ENCODE measurements at places on chromosomes 12 and 14.
A peak's percentile ranks its signal among the peaks of the same experiment; 100 is the strongest.

GRCh38 chr12:32587581-32588495 lies 91.3 kb upstream of the DNM1L start:
- no peak for DNase-seq

GRCh38 chr14:31611778-31612433 lies 50.7 kb downstream of the NUBPL start:
- no peak for DNase-seq

DNA sequence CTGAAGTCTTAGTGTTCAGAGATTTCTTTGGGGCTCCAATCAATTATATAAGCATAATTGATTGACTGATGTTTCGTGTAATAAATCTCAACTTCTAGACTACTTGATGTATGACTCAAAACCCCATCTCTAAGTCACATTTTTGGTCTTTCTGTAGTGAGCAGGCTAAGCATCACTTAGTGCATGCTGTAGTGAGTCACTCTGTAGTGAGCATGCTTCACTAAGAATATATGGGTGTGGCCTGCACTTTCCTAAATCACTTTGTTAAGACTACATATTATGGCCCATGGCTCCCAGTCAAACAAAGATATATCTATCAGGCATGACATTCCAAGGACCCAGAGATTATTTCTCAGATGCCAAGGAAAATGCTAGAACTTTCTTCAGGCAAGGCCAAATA lies 909.4 kb upstream of the LRFN5 start:
- DNase-seq: no peak

GRCh38 chr14:72894623-72895378 lies 900 bp upstream of the DPF3 start:
- DNase-seq: no peak

GRCh38 chr14:64196814-64197411 lies 97.3 kb downstream of the ESR2 start:
- DNase-seq: no peak

GRCh38 chr14:100678469-100678828 lies 48.2 kb upstream of the DLK1 start:
- DNase-seq: no peak

- no peak for DNase-seq
Observed at GRCh38 chr12:24584032-24584675, 364.7 kb downstream of the BCAT1 start.

GRCh38 chr12:52791271-52792184 lies 4.4 kb downstream of the KRT3 start:
- no peak for DNase-seq

DNA sequence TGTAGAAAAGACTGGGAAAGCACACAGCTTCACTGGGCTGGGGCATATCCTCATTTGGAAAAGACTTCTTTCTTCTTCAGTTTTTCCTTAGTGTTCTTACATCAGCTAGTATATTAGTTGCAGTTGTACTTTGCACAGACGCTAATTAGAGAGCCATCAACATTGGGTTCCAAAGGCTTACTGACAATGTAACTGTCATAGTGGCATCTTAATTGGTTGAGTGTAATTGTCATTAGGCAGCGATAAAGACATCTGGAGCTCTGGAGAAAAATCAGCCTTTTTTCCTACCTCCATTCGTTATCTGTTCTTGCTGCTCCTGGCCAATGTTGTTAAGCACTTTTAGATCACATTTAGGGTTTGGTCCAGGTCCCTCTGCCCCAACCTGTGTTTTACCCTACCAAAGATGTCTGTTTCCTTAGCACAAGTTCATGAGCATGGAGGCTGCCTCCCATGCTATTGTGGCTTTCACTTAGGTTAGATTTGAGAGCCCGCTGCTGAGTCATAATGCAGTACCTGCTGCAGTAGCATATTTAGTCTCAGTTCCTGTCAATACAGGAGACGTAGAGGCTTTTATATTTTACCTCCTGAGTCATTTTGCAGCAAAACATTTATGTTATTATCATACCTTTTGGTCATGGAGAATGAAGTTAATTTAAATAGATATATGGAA lies 49.2 kb downstream of the FBXW8 start:
- DNase-seq: peak; percentile 53

- no peak for DNase-seq
Observed at GRCh38 chr12:111991535-111991934, 21.4 kb downstream of the TMEM116 start.

DNA sequence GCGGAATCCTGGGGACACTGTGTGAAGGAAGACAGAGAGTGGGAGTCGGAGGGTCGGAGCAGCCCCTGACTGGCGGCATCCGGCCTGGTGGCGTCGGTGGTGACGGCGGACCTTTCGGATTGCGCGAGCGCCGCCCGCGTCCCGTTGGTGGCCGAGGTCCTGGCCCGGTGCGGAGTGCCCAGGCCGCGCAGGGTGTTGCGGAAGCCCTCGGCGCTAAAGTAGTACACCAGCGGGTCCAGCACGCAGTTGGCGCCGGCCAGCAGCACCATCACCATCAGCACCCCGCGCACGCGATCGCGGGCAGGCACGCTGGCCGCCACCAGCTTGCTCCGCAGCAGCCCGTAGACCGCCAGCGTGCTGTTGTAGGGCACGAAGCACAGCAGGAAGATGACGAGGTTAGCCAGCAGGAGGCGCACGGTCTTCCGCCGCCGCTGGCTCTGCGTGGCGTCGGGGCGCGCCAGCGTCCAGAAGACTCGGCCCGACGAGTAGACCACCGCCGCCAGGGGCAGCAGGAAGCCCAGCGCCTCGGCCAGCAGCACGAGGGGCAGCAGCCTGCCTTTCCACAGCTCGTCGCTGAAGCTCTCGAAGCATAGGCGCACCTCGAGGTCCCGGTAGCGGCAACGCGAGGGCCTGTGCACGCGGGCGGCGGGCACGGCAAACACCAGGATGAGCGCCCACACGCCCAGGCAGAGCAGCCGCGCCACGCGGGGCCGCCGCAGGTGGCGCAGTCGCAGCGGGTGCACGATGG lies 13.1 kb upstream of the CHD4 start:
- DNase-seq: peak; percentile 54

DNA sequence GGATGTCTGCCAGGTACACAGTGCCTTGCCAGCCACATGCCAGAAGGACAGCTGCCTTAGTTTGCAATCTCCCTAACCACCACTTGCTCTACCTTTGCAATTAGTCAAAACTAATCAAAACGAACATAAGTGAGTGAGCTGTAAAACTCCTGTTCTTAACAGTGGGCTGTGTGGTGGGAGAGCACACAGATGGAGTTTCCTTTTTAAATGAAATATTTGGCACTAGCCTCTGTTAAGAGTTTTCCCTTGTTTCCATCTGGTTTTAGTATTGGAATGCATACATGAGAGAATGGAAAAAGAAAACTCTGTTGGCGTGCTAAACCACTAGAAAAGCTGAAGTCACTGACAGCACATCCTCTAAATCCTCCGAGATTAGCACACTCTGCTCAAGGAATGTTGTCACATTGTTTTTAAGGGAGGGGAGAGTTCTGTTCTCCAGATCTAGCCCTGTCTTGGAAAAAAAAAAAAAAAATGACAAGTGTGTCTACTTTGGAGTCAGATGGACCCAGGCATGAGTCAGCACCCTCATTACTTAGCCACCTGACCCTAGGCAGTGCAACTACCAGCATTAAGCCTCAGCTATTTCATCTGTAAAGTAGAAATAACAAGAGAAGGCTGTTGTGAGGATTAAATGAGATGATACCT lies 83.9 kb downstream of the STXBP6 start:
- DNase-seq: no peak

DNA sequence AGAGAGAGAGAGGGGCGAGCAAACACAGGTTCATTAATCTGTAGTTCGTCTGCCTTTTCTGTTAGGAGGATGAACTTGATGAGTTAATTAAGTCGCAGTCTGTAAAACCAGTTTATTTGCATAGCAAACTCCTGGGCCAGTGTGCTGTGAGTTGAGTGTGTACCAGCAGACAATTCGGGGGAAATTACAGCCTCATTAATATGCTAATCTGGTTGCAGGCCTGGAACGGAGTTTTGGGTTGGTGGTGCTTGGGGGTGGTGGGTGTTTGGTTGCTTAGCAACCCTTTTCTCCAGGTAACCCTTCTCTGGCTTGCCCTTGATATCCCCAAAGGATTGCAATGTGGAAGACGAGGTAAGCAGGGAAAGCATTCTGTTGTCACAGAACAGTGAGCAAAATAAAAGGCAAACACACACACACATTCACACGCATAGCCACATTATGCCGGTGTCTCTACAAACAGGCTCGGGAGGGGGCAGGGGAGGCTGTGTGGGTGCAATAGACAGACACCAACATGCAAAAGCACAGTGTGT lies 29.2 kb upstream of the LHX5 start:
- no peak for DNase-seq

GRCh38 chr12:21305661-21306060 lies 29.1 kb downstream of the SLCO1A2 start:
- no peak for DNase-seq

- DNase-seq: no peak
Observed at GRCh38 chr12:92506460-92506859, 196.3 kb upstream of the PLEKHG7 start.

DNA sequence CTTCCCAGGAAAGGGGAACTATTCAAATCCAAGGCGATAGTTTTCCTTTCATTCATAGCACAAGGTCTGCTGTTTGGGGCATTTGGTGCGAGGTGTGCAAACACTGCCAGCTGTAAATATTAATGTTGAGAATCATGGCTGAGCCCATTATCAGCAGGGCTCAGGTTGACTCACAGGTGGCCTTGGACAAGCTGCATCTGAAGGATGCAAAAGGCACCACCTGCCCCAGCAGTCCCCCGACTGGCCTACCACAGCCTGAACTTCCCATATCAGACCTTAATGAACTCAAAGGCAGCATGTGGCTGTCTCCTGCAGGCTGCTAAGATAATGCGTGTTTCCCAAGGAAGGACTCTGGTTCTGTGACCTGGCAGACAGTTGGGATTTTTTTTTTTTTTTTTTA lies 93.3 kb upstream of the MAP1LC3B2 start:
- DNase-seq: no peak

- DNase-seq: no peak
Observed at GRCh38 chr12:92668739-92669138, 34.0 kb upstream of the PLEKHG7 start.

GRCh38 chr14:90408713-90409112 lies 11.9 kb downstream of the CALM1 start:
- no peak for DNase-seq

DNA sequence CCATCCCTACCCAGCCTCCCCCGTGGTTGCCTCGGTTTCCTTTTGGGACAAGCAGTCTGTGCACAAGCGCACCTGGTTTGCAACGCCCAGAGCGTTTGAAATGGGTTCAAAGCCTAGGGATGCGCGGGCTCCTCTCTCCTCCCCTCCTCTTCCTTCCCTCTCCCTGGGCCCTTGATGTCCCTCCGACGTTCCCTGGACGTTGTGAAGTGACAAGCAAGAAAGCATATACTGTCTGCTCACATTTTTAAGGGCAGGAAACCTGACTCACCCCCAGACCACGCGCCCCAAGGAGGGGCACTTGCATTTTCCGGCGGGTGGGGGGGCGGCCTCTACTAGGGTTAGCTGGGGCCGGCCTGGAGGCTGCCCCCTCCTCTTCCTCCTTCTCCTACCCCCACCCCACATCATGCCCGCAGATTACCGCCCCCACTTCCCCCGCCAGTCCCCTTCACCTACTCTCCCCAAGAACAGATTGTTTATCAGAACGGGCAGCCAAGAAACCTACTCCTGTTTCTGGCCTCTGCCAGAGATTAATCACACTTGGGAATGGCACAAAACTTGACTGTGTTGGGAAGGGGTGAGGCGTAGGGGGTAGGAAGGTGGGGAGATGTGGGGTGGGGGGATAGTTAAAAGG lies 9.5 kb upstream of the IRF2BPL start:
- peak; percentile 59 for DNase-seq

GRCh38 chr12:29395356-29395755 lies 14.4 kb upstream of the ERGIC2 start:
- DNase-seq: no peak

DNA sequence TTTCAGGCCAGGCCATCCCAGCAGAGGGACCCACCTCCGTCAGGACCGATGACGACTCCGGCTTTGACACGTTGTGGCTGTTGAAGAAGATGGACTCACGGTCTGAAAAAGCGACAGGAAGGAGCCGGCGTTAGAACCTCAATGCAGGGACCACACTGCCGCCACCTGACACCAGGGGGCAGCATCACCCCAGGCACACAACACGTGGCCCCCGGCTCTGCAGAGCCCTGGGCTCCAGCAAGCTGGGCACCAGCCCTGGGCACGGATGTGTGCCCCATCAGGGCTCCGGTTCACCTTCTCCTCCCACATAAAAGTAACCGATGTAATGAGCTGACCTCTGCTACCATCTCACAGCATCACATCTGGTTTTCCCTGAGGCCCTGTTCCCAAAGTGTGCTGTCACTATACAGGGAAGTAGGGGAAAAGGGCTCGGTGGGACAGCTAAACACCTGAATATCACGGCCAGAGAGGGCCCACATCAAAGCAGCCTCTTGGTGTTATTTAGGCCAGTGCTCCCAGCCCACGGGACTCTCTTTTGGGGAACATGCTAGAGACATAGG lies 29.0 kb downstream of the CHGA start:
- peak; percentile 79 for DNase-seq

DNA sequence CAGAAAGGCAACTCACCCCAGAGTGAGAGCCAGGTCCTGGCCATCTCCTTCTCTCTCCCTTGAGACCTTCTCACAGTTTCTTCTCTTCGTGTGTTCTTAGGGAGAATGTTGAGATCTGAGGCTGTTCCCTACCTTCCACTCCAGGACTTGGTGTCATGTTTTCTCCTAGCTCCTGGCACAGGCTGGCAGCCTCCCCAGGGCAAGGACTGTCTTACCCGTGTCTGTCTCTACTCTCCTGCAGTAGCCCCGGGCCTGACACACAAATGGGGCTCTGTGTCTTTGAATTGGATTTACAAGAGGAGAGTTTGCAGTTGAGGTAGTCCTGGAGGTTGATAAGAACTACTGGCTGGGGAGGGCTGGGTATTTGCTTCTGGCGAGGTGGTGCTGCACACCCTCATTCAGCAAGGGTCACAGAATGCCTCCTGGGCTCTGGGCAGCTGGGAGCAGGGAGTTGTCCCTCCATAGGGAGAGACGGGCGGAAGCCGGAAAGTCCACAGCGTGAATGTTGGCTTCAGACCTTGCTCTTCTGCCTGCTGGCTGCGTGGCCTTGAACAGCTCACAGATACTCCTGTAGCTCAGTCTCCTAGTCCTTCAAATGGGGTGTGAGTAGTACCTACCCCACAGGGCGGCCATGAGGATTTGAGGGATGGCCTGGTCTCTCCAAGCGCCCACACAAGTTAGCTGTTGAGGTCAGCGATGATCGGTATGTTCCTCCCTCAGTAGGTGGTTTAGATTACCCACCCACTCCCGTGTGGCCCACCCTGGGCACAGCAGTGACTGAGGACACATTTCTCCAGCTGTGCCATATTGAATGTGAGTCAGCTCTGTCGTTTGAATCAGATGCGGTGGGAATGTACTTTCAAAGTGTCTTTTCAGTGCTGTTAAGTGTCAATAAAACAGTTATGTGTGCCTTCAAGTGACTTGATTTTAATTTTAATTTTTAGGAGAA lies 10.2 kb downstream of the EP400 start:
- no peak for DNase-seq

DNA sequence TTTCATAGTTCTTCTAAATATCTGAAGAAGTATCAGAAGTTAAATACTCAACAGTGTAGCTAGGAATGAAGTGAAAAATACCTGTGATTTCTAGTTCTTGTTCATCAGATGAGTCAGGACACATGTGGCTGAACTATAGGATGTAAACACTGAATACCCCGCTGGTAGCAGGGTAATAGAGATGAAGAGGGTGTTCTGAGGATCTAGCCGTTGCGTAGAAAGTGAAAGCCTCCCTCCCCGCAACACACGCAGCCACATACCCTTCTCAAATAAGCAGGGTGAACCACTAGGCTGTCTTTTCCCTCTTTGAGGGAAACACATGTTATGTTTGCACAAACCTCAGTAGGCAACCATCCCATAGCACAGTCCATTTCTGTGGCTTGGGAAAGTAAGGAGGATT lies 16.4 kb upstream of the RNASE12 start:
- DNase-seq: no peak
